ENCODE measurements at places on chromosomes 6 and 20.

GRCh38 chr6:94463306-94463705 is 1043.9 kb upstream of the EPHA7 start:
- DNase-seq, result no peak

GRCh38 chr20:16491294-16491905 is 81.8 kb downstream of the KIF16B start:
- no peak for DNase-seq

- DNase-seq, result no peak
These were observed 18.6 kb downstream of the AIG1 start for GRCh38 chr6:143079325-143079640.

GRCh38 chr6:88629838-88630494 is 333.5 kb downstream of the RNGTT start:
- DNase-seq, result no peak

DNA sequence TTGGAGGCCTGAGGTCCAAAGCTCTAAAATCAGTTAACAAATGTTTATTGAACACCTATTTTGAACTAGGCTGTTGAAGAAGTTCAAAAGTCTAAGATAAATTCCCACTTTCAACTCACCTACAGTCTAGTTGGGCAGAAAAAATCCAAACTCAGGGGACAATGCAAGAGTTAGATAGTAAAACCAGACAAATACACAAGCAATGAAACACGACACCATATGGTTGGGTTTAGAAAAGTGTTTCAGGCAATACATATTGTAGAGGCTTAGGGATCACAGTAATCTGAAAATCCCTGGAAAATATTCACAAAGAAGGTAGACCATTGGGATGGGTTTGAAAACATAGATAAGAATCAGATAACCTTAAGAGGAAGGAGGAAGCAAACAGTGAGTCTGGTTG is 1.3 kb upstream of the CARMIL1 start:
- DNase-seq, result no peak

- DNase-seq, result no peak
These were observed 11.9 kb downstream of the PCIF1 start for GRCh38 chr20:45946149-45946970.

GRCh38 chr6:4253604-4254231 is 118.3 kb upstream of the ECI2 start:
- DNase-seq, result no peak

- no peak for DNase-seq
These were observed 29.0 kb upstream of the SPDEF start for GRCh38 chr6:34585108-34585507.

DNA sequence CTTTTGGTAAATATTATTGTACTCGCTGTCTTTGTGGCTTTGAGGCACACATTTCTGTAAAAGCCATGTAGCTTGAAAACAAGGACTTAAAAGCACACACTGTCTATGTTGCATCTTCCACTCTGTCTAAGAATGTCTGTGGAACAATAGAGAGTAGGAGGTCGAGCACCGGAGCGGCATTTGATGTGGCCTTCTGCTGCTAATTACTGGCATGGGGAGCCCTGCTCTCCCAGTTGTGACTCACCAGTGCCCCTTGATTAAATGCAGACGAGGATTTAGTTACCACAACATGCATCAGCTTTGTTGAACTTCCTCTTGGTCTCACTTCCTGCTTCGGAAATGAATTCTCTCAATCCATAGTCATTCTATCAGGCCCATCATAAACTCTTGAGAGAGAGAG is 680.7 kb upstream of the SLC35B3 start:
- no peak for DNase-seq

DNA sequence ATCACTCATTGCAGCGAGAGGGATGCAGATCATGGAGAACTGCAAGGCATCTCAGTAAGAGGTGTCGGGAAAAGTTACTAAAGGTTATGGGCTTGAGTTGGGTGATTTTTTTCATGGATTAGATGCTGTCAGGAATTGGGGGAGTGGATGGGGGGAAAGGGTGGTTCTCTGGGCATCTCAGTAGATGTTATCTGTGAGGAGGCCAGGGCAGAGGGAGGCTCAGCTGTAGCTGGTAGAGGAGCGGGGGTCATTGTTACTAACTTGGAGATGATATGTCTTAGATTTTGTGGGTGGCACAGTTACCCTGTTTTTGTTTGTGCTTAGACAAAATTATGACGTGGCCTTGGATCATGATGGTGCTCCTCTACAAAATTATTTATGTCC is 2.6 kb upstream of the PCMTD2 start:
- no peak for DNase-seq

DNA sequence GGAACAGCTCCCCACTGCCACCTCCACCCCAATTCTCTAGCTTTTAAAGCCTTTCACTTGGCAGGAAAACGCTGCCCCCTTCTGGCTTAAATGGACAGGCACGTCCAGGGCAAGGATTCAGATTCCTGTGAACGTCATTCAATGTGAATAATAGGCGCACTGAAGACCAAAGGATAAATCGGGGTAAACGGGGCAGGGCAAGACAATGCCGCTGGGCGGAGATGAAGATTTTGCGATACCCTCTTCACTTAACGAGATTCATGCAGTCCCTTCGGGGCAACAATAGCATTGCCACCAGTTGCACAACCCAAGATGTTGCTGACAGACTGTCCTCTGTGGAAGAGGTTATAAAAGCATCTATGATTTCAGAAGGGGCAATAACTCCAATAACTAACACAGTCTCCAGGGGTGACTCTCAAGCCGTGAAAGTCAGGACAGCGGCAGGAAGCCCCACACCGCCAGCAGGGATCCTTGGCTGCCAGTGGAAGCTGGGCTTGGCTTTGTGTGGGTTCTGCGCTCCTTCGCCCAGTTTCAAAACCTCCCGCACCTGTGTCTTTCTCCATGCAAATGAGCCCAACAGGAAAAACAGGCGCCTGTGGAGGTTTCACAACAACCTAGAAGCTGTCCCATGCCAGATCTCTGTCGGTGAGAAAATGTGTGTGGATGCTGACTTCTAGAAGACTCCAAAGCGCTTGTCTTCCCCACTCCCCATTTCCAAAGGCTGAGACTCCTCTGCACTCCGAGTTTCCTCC is 291.8 kb downstream of the BMP7 start:
- no peak for DNase-seq

DNA sequence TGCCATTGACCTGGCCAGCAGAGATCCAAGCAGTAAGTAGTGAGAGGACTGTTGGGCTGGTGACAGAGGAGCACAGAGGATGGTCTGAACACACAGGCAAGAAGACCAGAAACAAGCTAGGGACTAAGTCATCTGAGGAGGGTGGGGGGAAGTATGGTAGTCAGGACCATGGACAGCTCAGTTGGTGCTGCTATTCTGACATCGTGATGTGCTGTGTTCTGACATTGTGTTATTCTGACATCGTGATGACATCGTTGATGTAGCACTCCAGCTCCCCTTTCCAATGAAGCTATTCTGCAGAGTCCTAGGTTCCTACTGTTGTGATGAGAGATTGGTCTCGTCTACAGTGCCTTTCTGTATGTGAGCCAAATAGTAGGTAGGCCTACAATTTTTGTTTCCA is 28.7 kb downstream of the CFAP206 start:
- no peak for DNase-seq

DNA sequence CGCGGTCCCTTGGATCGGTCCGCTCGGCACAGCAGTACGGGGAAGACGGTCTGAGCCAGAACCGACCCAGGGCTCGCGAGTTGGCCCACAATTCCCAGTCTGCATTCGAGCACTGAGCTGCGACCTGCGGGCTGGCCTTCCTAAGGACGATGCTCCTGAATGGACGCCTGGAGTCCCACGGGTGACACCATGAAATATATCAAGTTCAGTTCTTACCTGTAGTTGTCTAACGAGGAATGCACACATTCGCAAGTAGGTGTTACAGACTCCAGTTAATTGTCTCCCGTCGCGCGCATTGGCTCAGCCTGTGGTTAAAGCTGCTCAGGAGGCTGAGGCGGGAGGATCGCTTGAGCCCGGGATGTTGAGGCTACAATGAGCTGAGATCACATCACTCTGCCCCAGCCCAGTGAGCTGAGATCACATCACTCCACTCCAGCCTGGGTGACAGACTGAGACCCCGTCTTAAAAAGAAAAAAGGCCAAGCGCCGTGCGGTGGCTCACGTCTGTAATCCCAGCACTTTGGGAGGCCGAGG is 802 bp downstream of the PEX7 start:
- DNase-seq, result no peak

DNA sequence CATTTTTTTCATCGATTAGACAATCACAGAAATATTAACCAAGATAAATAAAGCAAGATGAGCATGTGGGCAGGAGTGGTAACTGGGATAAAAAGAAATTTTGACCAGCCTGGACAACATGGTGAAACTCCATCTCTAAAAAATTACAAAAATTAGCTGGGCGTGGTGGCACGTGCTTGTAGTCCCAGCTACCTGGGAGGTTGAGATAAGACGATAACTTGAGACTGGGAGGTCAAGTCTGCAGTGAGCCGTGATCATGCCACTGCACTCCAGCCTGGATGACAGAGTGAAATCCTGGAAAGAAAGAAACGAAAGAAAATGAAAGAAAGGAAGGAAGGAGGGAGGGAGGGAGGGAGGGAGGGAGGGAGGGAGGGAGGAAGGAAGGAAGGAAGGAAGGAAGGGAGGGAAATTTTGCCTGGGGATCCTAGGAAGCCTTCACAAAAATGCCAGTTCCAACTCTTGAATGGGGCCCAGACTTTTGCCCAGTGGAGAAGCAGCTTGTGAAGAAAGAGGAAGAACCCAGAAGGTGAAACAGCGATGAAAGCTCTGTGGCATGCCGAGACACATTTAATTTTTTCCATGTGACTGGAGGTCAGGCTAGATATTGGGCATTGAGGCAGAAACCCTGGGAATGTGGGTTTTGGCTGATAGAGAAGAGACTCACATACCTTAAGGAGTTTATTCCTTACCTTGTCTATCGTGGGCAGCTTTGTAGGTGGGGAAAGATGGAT is 20.3 kb downstream of the CCDC170 start:
- no peak for DNase-seq

Data from NCI-H1436 treated with DMSO at 0.1 percent for 48 hours (cell line).